ENCODE measurements at places on chromosomes 4 and X. TPM values are rescaled to one million over a fixed set of nuclear protein-coding genes. Genes with fewer than 3 reads are reported as not detected.

- no peak overlapping the region for H3K4me3 ChIP-seq
- no peaks in the 10 kb centered on the region for H3K4me1 ChIP-seq
- H3K27ac ChIP-seq = no peak overlapping the region
- peaks cover 7% of the 10 kb centered on the region for H3K27me3 ChIP-seq
- H3K36me3 ChIP-seq = no peaks in the 10 kb centered on the region
- DNase-seq = no peak
Measured at GRCh38 chr4:145531859-145532258, 50.2 kb downstream of the SMAD1 start.

DNA sequence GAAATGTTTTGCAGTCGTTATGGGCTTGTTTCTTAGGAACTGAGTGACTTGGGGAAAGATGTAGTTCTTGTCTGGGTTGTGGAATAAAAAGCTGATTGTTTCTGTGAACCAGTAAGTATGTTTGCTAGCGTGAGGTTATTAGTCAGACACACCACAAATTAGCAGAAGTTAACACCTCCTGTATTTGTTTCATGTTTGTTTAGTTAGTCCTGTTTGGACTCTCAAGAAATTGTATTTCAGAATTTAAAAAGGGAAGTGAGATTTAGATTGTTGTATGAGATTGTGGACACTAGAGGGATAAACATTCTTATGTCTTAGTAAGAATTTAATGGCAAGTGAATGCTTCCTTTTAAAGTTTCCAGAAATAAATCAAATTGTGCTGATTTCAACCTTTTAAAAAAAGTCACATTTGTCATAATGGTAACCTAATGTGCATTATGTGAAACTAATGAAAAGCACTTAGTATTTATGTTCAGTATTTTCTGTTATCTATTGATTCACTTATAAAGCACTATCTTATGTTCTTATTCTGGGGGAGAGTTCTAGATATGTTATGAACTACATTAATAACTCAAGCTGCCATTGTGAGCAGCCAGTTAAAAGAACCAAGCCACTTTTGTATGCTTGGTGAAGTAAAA is 25.6 kb downstream of the ATP10D start:
- no peaks in the 10 kb centered on the region for H3K27me3 ChIP-seq
- peaks cover 3% of the 10 kb centered on the region for H3K36me3 ChIP-seq

HERC6 gene
- total RNA-seq = 9.9 TPM

DNA sequence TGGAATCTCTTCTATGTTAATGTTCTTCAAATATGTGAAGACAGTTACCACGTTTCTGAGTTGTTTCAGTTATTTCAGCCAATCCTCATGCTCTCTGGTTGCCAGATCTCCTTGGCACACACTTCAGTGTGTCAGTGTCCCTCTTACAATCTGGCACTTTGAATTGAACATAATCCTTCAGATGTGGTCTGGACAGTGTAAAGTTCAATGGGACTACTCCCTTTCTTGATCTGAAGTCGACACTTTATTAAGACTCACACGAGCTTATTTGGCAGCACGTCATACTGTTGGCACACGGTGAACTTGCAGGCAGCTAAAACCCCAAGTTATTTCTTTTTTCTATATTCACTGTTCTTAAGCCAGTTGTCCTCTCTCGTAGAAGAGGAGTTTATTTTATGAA is 28.2 kb downstream of the ARSJ start:
- no peaks in the 10 kb centered on the region for H3K36me3 ChIP-seq
- H3K27me3 ChIP-seq = no peaks in the 10 kb centered on the region
- no peak for DNase-seq
- no peak overlapping the region for H3K27ac ChIP-seq
- H3K4me1 ChIP-seq = peaks cover 8% of the 10 kb centered on the region
